ENCODE measurements at places on chromosomes 12 and 14.

DNA sequence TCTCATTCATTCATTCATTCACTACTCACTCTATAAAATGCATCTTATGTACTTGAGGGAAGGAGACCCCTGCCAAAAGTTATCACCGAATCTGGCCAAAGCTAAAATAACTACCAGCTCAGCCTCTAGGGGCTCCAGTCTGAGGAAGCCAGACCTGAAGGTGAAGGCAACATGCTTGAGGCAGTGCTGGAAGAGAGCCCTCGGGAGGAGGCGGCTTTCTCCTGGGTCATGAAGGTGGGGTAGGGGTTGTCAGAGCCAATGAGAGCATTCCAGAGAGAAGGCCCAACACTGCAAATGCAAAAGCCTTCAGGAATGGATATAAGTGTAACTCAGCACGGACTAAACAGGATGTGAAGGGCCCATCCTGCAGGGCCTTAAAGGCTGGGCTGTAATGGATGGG, 62.4 kb downstream of the GSC start:
- H3K36me3 ChIP-seq = no peaks in the 10 kb centered on the region
- no peak overlapping the region for H3K27ac ChIP-seq
- no peaks in the 10 kb centered on the region for H3K4me1 ChIP-seq
- DNase-seq = no peak
- peaks cover 3% of the 10 kb centered on the region for H3K27me3 ChIP-seq

GRCh38 chr12:122137681-122138080, 36.3 kb downstream of the IL31 start:
- no peaks in the 10 kb centered on the region for H3K4me1 ChIP-seq
- no peak for DNase-seq
- H3K27me3 ChIP-seq = no peaks in the 10 kb centered on the region
- H3K27ac ChIP-seq = no peak overlapping the region
- H3K36me3 ChIP-seq = peaks cover 17% of the 10 kb centered on the region

DNA sequence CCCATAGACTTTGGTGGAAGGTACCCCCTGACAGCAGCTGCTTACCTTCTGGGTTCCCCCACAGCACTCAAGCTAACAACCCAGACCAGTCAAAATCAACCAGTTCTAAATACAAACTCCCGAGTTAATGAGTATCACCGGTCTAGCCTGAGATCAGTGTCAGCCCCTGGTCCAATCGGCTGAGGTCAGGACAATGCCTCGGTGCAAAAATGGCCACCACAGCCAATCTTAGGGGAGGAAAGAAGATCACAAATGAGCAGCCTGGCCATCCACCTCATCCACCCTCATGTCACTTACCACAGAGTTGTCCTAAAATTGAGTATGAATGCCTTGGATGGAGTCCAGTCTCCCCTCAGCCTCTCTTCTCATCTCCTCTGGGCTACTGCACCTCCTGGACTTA, 128.5 kb downstream of the PHETA1 start:
- no peak overlapping the region for H3K4me3 ChIP-seq
- H3K27me3 ChIP-seq = peaks cover 4% of the 10 kb centered on the region
- H3K4me1 ChIP-seq = no peaks in the 10 kb centered on the region
- H3K36me3 ChIP-seq = no peaks in the 10 kb centered on the region
- no peak overlapping the region for H3K27ac ChIP-seq

DNA sequence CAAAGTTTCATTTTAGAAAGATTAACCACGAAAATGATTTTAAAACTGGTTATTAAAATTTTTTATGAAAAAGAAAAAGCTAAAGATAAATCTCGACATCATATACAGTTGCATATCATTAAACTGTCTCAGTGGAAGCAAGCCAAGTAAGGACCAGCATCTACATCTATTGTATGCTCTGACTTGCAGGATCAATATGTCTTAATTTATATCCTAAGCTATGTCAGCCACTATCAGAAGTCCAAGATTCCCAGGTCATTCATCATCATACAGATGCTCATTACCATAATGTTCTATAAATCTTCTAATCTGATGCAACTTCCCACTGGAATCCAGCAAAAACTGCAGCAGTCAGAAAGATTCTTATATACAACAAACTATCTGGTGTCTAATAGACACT, 43.5 kb downstream of the CMAS start:
- no peaks in the 10 kb centered on the region for H3K27me3 ChIP-seq
- H3K36me3 ChIP-seq = no peaks in the 10 kb centered on the region
- H3K27ac ChIP-seq = no peak overlapping the region
- no peak overlapping the region for H3K4me3 ChIP-seq
- no peaks in the 10 kb centered on the region for H3K4me1 ChIP-seq

DNA sequence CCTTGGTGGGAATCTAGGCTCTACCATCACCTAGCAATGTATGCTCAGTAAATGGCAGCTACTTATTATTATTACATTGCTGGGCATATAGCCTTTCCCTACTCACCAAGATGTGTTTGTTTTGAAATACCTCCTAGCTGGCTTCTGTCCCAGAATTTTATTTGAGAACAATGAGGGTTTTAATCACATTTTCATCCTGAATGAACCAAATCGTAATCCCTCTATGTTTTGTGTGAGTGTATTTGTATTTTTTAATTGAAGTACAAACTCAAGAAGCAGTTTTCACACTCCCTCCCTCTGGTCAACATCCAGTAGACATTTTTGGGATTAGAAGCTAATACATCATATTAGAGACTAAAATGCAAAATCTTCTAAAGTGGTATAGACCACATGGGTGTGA, 7.6 kb downstream of the SLC7A8 start:
- H3K36me3 ChIP-seq = no peaks in the 10 kb centered on the region
- no peak for DNase-seq
- H3K4me3 ChIP-seq = no peak overlapping the region
- H3K27ac ChIP-seq = no peak overlapping the region
- peaks cover 12% of the 10 kb centered on the region for H3K4me1 ChIP-seq
- peaks cover 9% of the 10 kb centered on the region for H3K27me3 ChIP-seq

Measured in neural crest cell (in vitro differentiated cells).